ENCODE measurements at places on chromosomes 6 and 20.

- DNase-seq = no peak
These were observed 70.5 kb upstream of the ZNF217 start for GRCh38 chr20:53664121-53664520.

GRCh38 chr20:39190666-39191570 lies 228.8 kb downstream of the DHX35 start:
- no peak for DNase-seq

DNA sequence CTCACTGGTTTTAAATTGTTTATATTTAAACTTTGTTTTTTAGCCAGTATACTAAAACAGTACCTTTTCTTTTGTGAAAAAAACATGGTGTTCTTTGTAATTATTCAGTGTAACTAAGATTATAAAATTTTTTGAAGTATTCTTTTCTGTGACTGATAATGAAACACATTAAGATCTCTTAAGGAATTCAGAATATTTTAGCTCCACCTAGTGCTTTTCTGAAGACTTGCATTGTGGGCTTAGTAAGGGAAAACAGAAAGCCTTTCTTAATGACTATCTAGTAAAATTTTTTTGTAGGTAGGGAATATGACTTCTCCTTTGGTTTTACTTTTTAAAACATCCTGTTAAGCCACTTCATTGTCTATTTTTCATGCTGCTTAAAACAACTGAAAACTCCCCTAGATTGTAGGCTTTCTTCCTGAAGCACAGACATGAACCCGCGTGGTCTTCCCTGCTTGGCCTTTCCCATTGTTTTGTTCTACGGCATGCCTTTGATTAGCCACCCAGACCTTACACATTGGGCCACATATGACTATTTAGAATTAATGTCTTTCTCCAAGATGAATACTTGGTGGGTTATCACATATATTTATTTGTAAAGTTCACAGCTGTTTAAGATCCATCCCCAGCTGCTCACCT lies 72.1 kb downstream of the AFDN start:
- no peak for DNase-seq

- no peak for DNase-seq
These were observed 24.5 kb downstream of the BCAS4 start for GRCh38 chr20:50819349-50819748.

DNA sequence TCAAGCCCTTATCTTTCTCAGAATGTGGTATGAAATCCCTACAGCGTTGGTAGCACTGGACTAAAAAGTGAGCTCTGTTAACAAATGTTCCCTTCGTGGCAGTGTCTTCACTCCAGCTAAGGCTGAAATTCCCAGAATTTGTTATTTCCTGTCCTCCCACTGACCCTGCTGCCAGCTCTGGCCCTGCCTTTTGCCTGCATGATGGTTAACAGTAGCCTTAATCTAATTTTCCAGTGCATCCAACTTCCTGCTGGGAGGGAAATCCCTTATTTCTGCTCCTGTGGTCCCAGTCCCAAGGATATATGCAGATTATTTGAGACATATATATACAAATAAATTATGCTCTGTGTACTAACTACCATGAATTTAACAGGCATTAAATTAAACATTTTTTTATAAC lies 157.2 kb upstream of the CARMIL1 start:
- no peak for DNase-seq

GRCh38 chr20:32943490-32944052 lies 60.7 kb downstream of the SUN5 start:
- no peak for DNase-seq

DNA sequence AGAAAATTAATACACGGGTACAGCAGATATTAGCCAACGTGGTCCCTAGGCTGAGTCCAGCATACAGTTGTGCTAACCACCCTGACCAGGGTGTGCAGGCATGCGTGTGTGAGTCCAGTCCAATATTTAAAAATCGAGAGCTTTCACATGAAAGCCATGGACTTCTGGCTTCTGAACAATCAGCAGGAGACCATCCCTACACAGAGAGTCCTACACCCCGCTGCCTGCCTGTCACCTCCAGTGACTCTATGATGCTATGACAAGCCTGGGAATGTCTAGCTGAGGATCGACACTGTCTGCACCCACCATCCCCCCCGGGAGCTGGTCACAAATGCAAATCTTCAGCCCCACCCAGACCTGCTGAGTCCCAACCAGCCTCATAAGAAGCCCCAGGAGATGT lies 7.9 kb downstream of the ACSS1 start:
- DNase-seq = no peak

DNA sequence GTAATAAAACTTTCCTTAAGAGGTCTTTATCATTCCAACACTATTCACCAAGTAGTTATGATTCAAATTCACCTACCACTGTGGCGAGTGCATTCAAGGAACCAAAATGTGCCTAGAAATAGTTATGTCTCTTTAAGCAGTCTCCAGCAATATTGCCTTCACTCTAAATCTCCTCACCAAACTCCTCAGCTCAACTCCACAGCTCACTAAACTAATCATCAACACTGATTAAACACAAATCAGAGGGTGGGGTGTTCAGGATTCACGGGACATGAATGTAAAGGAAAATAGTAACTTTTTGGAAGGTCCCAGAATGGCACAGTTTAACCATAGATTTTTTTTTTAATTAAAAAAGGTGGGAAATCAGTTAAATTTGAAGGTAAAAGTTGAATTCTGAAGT lies 70.5 kb upstream of the THEMIS start:
- no peak for DNase-seq

- DNase-seq = no peak
These were observed 63.6 kb upstream of the ZNF217 start for GRCh38 chr20:53657279-53657678.

DNA sequence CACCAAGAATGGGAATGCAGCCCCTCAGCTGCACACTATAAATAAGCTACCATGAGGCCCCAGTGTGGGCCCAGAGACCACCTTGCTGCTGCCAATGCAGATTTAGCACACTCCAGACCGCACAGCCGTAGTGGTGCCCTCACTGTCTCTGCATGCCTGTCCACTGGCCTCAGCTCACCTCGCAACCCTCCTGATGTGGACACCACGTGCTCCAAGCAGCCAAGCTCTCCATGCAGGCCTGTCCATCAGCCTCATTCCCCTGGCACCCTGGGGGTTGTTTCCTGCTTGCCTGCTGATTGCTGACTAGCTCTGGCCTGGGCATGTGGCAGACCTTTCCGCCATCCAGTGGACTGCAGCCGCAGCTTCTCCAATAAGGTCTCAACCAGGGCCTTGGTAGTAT lies 36.2 kb downstream of the ZBTB9 start:
- DNase-seq = no peak

DNA sequence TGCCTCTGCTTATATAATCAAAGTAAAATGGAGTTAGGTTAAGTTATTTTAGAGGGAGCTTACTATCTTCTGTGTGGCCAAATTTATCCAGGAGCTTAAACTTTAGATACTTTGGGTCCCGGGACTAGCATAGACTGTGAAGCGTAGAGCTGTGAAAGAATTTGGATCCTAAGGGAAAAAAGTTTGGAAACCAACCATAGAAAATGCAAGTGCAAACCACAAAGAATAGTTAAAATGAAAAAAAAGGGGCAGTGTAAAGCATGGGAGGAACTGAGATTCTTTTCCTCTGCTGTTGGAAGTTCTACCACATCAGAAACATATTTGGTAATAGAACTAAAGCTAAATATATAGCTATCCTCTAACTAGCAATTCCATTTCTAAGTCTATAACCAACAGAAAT lies 232.2 kb upstream of the FLRT3 start:
- DNase-seq = no peak

DNA sequence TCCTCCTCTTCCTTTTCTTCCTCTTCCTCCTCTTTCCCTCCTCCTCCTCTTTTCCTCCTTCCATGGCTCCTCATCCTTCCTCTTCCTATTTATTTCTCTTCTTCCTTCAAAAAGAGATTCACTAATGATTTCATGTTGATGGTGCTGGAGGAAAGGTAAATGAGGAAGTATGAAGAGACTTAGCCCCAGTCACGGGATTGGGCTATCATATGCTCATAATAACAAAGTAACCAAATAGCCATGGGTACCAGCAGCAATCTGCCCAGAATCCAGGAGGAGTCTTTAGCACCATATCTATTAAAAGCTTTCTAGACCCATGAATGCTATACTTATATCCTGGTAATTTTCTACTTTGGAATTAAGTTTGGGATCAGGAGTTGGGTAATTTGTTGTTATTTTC lies 910.9 kb upstream of the MAP3K7 start:
- DNase-seq = no peak

- no peak for DNase-seq
These were observed 18.3 kb downstream of the RPS6KA2 start for GRCh38 chr6:166608774-166609173.

GRCh38 chr6:157298216-157298724 lies 25.0 kb downstream of the TMEM242 start:
- DNase-seq = no peak

GRCh38 chr20:4435671-4436455 lies 285.8 kb upstream of the PRND start:
- no peak for DNase-seq

- DNase-seq = no peak
These were observed 111.2 kb downstream of the TAF4 start for GRCh38 chr20:61954276-61955021.

DNA sequence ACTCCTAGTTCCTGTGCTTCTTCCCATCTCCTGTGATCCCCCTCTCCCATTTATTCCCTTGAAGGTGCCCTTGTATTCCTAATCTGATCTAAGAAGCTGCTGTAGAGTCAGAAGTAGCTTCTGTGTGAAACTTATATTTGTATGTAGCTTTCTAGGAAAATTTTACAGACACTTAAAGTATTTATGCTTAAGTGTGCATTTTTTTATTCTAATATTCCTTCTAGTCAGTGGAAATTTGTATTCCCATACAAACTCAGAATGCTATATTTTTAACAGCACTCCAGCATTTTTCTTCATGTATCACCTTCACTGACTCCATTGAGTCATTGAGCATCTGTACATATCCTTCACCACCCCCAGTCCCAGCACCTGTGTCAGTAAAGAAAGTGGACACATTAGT lies 12.7 kb downstream of the ZKSCAN8 start:
- no peak for DNase-seq

- no peak for DNase-seq
These were observed 835.3 kb upstream of the CITED2 start for GRCh38 chr6:140209775-140210174.

GRCh38 chr6:81755551-81755950 lies 3.1 kb upstream of the TENT5A start:
- no peak for DNase-seq

- DNase-seq = no peak
These were observed 23.0 kb downstream of the LATS1 start for GRCh38 chr6:149694921-149695320.

DNA sequence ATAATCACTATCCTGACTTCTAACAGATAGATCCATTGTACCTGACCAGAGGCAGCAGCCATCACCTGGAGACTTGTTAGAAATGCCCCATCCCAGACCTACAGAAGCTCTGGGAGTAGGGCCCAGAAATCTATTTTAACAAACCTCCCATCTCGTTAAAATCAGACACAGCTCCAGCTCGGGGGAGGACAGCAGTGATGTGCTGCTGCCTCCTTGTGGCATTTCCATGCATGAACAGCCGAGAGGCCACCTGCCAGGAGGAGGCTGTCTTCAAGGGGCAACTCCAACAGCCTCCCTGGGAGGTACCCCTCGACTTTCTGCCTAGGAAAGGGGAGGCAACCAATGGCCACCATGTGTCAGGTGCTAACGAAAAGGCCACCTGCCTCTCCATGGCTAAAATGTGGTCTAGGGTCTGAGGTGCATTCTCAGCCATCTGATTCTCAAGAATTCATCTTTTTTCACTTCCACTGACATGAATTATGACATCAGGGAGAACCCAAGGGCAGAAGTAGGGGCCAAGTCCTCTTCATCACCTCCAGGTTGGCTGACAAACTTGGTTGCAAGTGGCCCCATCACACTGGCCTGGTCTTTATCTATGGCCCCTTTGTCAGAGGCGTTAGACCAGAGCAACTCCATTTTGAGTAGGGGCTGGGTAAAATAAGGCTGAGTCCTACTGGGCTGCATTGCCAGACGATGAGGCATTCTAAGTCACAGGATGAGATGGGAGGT lies 12.2 kb upstream of the KCNK15 start:
- DNase-seq = no peak

GRCh38 chr6:18692929-18693685 lies 306.0 kb downstream of the RNF144B start:
- no peak for DNase-seq

GRCh38 chr6:2986722-2987221 lies 12.9 kb upstream of the NQO2 start:
- no peak for DNase-seq

DNA sequence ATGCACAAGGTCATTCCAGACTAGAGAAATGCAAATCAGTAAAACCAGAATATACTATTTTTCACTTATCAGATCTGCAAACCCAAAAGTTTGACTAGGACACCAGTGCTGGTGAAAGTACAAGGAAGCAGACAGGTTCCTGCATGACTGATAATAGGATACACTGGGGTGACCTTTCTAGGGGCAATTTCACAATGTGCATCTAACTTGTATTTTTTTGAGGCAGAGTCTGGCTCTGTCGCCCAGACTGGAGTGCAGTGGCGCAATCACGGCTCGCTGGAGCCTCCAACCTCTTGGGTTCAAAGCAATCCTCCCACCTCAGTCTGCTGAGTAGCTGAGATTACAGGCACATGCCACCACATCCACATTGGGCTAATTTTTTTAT lies 11.4 kb downstream of the COMMD7 start:
- no peak for DNase-seq

- DNase-seq = no peak
These were observed 221.7 kb upstream of the ECI2 start for GRCh38 chr6:4356899-4357659.

GRCh38 chr20:10984913-10985312 lies 311.1 kb upstream of the JAG1 start:
- DNase-seq = no peak

GRCh38 chr20:51579137-51579536 lies 36.6 kb upstream of the NFATC2 start:
- DNase-seq = no peak

GRCh38 chr6:112366695-112367553 lies 19.8 kb downstream of the RFPL4B start:
- DNase-seq = no peak

GRCh38 chr20:2195614-2196013 lies 94.0 kb downstream of the STK35 start:
- no peak for DNase-seq

- DNase-seq = no peak
These were observed 588 bp upstream of the NCOA3 start for GRCh38 chr20:47501116-47501481.

DNA sequence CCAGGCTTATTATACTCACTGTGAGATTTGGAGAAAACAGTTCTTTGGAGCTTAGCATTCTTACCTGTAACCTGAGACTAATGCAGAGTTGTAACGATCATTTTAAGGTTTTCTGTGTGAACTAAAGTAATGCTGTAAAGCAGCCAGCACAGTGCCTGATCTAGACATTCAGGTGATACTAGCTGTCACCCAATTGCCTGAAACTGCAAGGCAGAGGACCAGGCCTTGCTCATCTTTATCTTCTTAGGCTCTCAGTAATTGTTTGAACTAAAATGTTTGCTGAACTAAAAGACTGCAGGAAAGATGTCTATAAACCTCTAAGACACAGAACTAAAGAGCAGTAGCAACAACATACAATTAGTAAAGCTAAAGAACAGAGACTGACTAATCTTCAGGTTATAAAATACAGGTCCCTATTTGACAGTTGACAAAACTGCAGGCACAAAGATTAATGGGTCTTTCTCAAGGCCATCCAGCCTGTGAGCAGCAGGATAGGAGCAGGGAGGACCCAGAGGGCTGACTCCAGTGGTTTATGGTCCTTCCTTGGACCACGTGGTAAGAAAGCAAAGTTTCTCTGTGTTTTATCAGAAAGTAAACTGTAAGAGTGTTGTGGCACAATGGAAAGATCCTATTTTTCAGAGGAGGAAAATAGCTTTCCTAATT lies 31.4 kb downstream of the SMLR1 start:
- DNase-seq = no peak

- DNase-seq = no peak
These were observed 14.5 kb upstream of the GUCA1A start for GRCh38 chr6:42158631-42159030.
